Posterior vena cava (tissue), 2 donors: ENCODE measurements at places on chromosomes 2 and 18. TPM values are rescaled to one million over a fixed set of nuclear protein-coding genes. Genes with fewer than 3 reads are reported as not detected.

DNA sequence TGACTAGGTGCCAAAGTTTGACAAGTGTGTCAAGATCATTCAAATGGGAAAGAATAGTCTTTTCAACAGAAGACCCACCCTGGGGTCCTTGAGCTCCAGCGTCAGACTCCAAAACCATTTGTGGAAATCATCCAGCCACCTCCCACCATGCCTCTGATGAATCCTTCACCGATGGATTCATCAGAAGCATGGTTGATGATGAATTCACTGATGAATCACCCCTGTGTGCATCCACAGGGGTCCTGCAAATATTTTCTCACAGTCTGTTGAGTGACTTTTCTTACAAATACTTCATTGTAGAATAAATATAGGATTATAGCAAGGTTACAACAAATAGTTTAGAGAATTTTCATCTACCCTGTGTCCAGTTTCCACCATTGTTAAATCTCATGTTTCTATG, 4.3 kb downstream of the UGT1A9 start:
- DNase-seq, result no peak

GRCh38 chr2:14557916-14558315, 74.6 kb upstream of the LRATD1 start:
- no peak for DNase-seq

The CACNB4 gene
- 10.5 TPM for total RNA-seq

DNA sequence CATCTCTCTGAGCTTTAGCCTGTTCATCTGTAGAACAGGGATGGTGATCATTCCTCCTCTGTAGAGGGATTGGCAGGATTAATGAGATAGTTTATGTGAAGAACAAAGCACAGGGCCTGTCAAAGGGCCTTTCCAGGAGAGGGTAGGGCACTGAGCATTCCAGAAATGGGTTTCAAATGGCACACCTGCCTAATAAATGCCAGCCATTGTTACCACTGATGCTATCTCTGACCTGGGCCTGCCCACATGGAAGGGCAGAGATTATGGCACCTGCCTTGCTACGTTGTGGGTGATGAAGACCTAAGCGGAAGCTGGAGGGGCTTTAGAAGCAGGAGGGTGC, 31.0 kb upstream of the GMPPA start:
- DNase-seq, result no peak

- DNase-seq, result peak; percentile 92
These were observed 8.0 kb upstream of the ITGB6 start for GRCh38 chr2:160207804-160208654.

- no peak for DNase-seq
These were observed 64.2 kb downstream of the WDR75 start for GRCh38 chr2:189505492-189505891.

DNA sequence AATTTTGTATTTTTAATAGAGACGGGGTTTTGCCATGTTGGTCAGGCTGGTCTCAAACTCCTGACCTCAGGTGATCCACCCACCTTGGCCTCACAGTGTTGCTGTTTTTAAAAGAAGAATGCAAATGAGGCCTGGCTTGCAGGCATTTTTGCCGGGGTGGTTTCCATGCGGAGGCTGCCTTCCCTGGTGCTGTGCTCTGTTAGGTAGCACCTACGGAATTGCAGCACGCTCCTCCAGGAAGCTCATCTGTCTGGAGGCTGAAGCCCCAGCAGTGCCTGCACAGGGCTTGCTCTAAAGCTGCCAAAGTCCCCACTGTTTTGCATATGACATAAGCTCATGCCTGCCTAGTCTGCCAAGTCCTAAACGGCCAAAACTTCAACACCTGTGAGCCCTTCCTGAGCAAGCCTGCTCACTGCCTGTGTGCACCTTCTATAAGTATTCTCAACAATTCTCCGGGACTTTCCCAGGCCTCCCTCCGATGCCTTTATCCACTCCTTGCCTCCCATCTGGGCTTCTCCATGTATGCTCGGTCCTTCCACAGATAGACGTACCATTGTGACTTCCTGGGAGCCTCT, 551.3 kb upstream of the RAB6C start:
- DNase-seq, result no peak

DNA sequence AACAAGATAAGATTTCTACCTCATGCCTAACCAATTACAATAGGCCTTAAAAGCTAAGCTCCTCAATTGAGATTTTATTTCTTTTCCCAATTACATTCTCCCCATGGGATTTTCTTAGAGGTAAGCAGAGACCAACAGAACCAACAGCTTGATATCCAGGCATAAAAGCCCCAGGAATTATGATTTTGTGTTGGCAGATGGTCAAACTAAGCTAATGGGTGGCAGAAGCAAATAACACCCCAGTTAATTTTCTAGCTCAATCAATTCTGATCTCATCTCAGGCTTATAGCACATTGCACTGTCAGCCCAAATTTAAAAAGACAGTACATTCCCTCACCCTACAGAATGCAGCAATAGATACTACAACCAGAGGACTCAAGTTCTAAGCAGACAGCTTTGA, 156.4 kb downstream of the NRXN1 start:
- no peak for DNase-seq

DNA sequence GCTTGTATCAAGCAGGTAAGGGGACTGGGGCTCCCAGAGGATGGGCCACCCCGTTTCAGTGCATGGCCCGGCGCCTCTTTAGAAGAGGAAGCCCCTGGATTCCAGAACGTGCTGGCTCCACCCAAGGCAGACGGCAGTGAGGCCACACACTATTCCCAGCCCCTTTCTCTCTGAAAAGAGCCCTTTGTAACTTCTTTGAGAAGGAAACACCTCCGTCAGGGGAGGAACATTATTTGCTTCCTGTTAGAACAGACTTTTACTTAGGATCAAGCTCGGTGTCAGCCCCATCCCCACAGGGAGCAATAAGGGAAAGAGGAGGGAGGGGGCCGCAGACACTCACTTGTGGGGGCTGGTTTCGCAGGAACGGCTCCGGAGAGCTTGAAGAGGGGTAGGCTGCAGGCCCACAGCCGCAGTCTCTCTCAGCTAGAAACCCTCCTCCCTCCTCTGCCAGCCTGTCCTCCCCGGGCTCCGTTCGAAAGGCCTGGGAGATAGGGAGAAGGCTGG, 49.6 kb upstream of the RMDN2 start:
- DNase-seq, result no peak

The NFATC1 gene
- total RNA-seq, result 26.9 TPM

DNA sequence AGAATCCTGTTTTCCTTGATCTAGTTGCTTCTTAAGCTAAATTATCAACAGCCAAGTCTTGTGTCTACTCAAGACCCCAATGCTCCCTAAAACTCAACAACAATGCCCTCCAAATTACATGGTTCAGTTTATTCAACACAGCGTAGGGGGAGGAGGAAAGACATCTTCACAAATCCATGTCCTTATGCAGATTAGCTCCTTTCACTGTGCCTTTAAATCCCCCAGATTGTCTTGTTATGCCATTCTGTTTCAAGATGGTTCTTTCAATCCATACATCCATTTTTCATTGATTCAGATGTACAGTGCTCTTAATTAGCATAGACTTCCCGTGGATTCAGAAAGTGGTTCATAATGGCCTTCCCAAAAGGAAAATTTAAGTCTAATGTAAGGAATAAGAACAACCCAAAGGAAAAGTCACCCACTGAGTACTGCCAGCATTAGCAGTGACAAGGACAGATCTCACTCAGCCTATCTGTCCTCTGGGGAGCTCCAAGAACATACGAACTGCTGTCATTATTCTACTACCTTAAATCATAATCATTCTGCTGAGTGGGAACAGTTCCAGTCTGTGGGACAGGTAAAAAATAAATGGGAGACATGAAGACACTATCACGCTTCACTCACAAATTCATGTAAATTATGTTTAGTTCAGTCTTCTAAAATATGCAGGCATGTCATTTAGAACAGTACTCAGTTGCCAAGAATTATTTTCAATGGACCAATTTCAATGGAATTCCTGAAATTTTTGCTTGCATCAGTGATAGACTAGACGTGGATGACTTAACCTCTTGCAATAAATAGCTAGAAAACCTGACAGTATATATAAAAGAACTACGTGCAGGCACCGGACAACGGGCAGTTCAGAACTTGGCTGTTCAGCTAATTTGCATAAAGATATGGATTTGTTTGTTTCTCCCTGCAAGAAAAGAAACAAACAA, 58.9 kb upstream of the RNU4ATAC start:
- DNase-seq, result no peak

DNA sequence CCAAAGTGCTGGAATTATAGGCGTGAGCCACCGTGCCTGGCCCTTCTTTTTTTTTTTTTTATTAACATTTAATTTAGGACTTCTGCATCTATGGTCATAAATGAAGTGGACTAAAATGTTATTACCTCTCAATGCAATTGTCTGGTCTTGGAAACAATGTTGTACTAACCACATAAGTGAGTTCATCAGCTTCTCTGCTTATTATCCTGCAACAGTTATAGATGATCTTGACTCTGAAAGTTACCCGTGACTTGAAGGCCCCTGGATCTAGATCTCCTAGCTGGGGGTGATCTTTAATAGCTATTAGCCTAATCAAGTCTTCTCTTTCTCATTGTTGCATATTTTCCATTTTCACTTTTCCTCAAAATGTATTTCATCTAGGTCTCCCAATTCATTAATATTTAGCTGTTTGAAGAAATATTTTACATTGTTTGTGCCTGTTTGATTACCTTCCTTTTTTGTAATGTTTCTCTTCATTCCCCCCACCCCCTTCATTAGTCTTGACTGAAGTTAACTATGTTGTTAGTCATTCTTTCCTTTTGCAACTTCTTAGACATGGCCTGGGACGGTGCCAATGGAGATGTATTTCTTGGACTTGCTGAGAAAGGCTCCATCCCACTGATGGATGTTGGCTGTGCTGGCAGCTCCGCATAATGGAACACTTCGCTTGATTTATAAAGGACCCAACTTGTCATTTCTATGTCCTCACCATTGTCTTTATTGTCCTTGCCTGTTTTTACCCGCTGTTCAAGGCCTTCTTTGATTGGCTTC, 141.6 kb upstream of the RIOK3 start:
- DNase-seq, result peak; percentile 91

GRCh38 chr2:220090050-220090449, 462.6 kb downstream of the SLC4A3 start:
- no peak for DNase-seq

The C2orf78 gene
- not detected for total RNA-seq

The TCF23 gene
- total RNA-seq, result 10.7 TPM

The FAM237A gene
- total RNA-seq, result not detected

The IL1B gene
- total RNA-seq, result 1.1 TPM

DNA sequence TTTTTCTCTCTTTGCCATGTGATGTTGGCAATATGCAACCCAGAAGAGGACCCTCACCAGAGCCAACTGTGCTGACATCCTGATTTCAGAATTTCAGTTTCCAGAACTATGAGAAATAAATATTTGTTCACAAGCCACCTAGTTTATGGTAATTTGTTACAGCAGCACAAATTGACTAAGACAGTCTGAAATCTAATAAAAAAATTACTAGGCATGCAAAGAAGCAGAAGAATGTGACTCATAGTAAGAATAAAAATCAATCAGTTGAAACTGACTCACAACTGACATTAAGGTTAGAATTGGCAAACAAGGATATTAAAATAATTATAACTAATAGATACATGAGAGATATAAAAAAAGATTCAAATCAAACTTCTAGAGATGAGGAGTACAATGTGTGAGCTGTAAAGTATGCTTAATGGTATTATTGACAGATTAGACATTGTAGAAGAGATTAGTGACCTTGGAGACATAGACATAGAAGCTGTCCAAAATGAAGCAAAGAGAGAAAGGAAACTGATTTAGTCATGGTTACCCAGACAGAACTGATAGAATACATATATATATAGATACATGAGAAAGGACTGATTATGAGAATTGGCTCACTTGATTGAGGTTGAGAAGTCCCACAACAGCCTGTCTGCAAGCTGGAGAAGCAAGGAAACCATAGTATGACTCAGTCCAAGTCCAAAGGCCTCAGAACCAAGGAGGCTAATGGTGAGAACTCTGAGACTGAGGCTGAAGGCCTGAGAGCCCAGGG, 27.8 kb upstream of the TTC39C start:
- DNase-seq, result no peak

GRCh38 chr2:176931588-176932563, 280.7 kb upstream of the HNRNPA3 start:
- DNase-seq, result no peak

DNA sequence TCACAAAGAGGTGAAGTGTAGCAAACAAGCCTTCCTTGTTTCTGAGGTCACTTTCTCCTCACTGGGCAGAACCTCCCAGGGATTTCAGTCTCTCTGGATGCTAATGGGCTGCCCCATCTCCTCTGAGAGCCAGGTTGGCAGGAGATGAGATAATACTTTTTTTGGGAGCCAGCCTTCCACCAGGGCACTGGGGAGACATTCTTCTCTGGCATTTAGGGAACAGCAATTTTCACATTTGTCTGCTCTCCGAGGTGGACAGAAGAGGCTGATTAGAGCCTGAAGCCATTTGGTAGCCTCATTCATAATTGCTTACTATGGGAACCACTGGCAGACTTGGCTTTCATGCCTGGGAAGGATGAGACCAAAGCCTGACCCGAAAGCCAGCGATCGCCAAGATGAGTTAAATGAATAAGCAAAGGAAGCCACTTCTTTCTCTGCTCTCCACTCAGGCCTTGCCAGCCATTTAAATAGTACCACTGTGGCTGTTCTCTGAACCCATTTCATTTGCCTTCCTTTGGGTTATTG, 70.1 kb downstream of the NRP2 start:
- no peak for DNase-seq

The C2orf15 gene
- not detected for total RNA-seq

The PCBP1 gene
- 269 TPM for total RNA-seq

- no peak for DNase-seq
These were observed 242.6 kb downstream of the TTC32 start for GRCh38 chr2:19659024-19659792.

DNA sequence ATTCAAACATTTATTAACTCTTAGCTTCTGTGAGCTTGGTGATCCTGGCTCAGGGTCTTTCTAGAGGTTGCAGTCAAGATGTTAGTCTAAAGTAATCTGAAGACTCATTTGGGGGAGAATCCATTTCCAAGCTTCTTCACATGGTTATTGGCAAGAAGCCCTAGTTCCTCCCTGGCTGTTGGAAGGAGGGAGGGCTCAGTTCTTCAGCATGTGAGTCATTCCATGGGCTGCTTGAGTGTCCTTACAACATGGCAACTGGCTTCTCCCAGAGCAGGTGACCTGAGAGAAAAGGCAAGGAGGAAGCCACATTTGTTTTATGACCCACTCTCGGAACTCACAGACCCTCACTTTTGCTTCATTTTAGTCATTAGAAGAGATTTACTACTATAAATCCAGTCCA, 10.6 kb upstream of the C2orf74 start:
- DNase-seq, result peak; percentile 10

The LHCGR gene
- total RNA-seq, result 0.37 TPM

- no peak for DNase-seq
These were observed 131.6 kb upstream of the MSH6 start for GRCh38 chr2:47651296-47651695.

The FLACC1 gene
- total RNA-seq, result 2.4 TPM

The SETBP1 gene
- 76.9 TPM for total RNA-seq
